ENCODE measurements at places on chromosomes 1 and 21. TPM values are rescaled to one million over a fixed set of nuclear protein-coding genes. Genes with fewer than 3 reads are reported as not detected.

The EDN2 gene
- total RNA-seq, result not detected

DNA sequence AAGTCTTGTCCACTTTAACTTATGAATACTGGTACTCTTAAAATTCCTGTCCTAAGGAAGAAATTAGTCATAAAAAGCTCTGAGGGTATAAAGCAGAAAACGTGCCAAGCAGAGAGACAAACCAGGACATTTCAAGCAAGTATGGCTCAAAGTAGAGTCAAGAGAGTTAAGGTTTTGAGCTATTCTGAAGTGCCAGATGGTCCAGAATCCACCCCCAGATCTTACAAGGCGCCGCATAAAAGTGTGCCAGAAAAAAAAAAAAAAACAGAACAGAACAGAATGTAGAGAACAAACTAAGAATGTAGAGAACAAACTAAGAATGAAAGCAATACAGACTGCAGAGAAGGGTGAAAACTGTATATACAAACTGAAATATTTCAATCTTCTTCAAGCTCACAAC, 12.5 kb downstream of the EPS15 start:
- peaks cover 37% of the 10 kb centered on the region for H3K4me1 ChIP-seq
- H3K4me3 ChIP-seq, result no peak overlapping the region
- H3K27ac ChIP-seq, result peak overlapping the region; percentile 70
- peaks cover 8% of the 10 kb centered on the region for H3K36me3 ChIP-seq

The TNFRSF4 gene
- total RNA-seq, result 1.8 TPM

DNA sequence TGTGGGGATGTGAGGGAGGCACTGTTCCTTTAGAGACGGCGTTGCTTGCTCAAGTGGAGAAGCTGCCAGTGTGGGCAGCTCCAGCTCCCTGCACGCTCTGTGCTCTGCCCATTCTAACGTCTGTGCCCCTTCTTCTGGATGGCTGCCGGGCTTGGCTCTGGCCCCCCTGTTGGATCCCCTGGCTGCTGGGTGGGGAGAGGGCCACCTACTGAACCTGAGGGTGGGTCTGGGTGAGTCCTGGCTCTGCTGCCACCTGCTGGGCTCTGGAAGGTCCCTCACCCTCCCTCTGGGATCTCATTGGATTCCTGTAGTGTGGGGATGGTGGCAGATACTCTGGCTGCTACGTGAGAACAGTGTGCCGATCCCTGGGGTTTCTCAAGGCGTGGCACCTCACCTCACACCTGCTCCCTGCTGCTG, 5.0 kb downstream of the PFKL start:
- no peak overlapping the region for H3K27ac ChIP-seq
- peak; percentile 69 for DNase-seq
- H3K36me3 ChIP-seq, result peaks cover 30% of the 10 kb centered on the region
- H3K4me3 ChIP-seq, result no peak overlapping the region
- no peaks in the 10 kb centered on the region for H3K27me3 ChIP-seq

DNA sequence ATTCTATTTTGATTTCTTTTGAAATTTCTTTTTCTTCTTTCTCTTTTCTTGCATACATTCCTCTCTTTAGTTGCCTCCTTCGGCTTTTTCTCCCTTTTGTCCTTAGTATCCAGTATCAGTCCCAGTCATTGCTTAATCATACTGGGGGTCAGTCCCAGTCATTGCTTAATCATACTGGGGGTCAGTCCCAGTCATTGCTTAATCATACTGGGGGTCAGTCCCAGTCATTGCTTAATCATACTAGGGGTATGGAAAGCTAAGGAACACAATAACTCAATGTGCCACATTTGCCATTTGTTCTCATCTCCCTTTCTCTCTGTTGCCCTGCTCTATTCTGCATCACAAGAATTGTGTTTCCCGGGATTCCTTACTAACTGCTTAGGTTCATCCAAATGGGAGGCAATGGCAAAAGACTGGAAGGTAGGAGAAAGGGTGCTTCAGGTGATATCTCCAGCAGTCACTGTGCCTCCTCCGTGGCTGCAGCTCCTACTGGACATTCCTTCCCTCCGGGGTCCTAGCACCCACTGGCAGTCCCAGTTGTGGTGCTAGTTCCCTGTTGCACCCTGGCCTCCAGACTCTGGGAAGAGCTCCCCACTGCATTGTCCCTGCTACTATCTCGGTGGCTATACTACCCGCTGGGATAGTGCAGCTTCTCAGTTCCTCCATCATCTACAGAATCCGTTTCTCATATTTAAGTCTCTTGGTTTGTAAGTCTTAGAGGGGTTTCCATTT, 32.6 kb upstream of the LAMC1 start:
- no peaks in the 10 kb centered on the region for H3K4me1 ChIP-seq
- no peak for DNase-seq
- H3K27ac ChIP-seq, result no peak overlapping the region
- no peak overlapping the region for H3K4me3 ChIP-seq

DNA sequence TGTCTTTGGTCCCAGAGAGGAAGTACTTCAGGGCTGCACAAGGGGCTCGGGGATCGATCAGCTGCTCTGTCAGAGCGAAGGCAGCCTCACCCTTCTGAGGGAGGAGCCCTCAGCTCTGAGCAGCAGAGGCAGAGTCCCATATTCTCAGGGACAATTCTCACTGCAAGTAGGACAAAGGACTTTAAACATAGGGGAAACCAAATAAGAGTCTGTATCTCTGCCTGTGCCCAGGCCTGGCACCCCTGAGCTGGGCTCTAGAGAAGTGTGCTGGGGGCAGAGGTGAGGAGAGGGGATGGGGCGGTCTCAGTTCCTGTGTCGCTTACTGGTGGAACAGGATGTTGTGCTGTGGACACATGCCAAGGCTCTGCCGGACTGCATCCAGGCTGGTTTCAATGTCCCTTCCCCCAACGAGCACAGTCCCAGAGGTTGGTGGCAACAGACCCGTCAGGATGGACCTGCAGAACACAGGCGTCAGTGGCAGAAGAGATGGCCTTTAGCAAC, 76.6 kb downstream of the ABCA4 start:
- H3K4me3 ChIP-seq, result no peak overlapping the region
- H3K4me1 ChIP-seq, result no peaks in the 10 kb centered on the region
- no peaks in the 10 kb centered on the region for H3K36me3 ChIP-seq
- no peak overlapping the region for H3K27ac ChIP-seq

The C4BPB gene
- total RNA-seq, result not detected

DNA sequence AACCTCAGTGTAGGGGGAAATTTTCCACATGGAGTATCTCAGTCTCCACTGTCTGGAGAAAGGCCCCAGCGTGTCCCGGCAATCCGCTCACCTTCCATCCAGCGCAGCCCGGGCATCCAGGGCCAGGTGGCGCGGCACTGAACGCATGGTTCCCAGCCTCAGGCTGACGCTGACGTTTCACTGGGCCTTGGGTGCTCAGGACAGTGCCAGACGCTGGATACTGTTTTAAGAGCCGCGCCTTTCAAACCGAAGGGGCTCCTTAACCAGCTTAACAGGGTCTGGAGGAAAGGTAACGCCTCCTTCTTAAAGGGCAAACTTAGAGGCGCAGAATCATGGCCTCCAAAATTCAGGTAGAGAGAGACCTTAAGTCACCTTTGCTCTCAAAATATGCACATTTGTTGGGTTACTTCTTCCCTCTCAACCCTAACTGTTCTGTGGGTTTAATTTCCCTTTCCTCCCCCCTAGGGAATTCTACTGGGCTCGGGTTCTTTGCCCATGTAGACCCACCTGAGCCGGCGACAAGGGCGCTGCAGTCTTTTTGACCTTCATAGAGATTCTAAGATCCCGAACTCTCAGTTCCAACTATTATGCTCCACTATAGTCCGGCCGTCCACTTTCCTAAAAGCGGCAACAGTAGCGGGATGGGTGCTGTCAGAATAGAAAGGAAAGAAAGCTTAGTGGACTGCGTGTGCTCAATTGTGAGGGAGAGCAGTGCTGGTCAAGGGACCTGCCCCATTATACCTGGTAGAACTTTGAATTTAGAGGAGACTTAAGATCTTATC, 3.5 kb upstream of the LHX9 start:
- no peaks in the 10 kb centered on the region for H3K36me3 ChIP-seq
- H3K4me1 ChIP-seq, result peaks cover 87% of the 10 kb centered on the region
- no peak overlapping the region for H3K27ac ChIP-seq
- H3K4me3 ChIP-seq, result no peak overlapping the region
- peak; percentile 28 for DNase-seq
- H3K27me3 ChIP-seq, result peaks cover 87% of the 10 kb centered on the region

The EPHB2 gene
- 0.17 TPM for total RNA-seq

- no peak overlapping the region for H3K27ac ChIP-seq
- DNase-seq, result no peak
- H3K4me1 ChIP-seq, result peaks cover 80% of the 10 kb centered on the region
- H3K27me3 ChIP-seq, result no peaks in the 10 kb centered on the region
Observed at GRCh38 chr1:19450811-19451515, 34.4 kb downstream of the CAPZB start.

DNA sequence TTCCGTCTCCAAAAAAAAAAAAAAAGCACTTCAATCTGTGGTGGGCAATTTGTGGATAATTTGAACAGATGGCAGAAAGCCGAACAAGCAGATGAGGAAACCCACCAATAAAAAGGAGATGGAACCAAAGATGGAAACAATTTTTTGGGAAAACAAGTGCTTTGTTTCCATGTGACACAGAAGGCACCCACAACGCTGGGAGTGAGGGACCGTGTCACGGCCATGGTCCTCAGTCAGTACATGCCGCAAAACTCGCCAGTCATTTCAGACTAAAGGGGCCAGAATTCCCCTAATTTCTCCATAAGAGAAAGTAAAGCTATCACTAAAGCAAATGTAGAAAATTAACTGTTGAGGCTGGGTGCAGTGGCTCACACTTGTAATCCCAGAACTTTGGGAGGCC, 5.0 kb downstream of the CCNL2 start:
- H3K4me3 ChIP-seq, result no peak overlapping the region
- no peak overlapping the region for H3K27ac ChIP-seq
- H3K27me3 ChIP-seq, result no peaks in the 10 kb centered on the region
- peaks cover 10% of the 10 kb centered on the region for H3K4me1 ChIP-seq
- peaks cover 76% of the 10 kb centered on the region for H3K36me3 ChIP-seq

- DNase-seq, result no peak
- H3K27me3 ChIP-seq, result no peaks in the 10 kb centered on the region
- no peaks in the 10 kb centered on the region for H3K4me1 ChIP-seq
- no peak overlapping the region for H3K27ac ChIP-seq
Observed at GRCh38 chr1:110760321-110760720, 85.6 kb upstream of the KCNA3 start.

GRCh38 chr21:36854391-36854790, 112.1 kb downstream of the HLCS start:
- H3K36me3 ChIP-seq, result no peaks in the 10 kb centered on the region
- H3K4me3 ChIP-seq, result no peak overlapping the region
- no peaks in the 10 kb centered on the region for H3K4me1 ChIP-seq
- H3K27ac ChIP-seq, result no peak overlapping the region

The FGR gene
- 57.0 TPM for total RNA-seq

DNA sequence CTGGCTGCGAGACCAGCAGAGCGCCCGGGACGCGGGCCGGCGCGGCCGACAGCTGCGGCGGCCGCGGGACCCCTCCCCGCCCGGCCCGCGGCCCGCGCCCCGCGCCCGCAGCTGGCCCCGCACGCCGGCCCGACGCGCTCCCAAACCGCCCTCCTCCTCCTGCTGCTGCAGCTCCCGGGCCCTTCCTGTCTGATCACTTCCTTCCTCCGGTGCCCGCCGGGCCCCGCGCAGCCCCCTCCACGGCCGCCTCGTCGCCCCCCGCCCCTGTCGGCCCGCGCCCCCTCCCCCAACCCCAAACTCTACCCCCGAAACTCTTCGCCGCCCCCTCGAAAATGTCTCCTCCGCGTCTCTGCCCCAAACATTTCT, 594 bp downstream of the LUZP1 start:
- peak overlapping the region; percentile 80 for H3K4me3 ChIP-seq
- no peaks in the 10 kb centered on the region for H3K36me3 ChIP-seq
- peaks cover 19% of the 10 kb centered on the region for H3K4me1 ChIP-seq
- H3K27me3 ChIP-seq, result no peaks in the 10 kb centered on the region
- H3K27ac ChIP-seq, result peak overlapping the region; percentile 32

The TSPAN2 gene
- 0.34 TPM for total RNA-seq

The RGS1 gene
- 154 TPM for total RNA-seq

DNA sequence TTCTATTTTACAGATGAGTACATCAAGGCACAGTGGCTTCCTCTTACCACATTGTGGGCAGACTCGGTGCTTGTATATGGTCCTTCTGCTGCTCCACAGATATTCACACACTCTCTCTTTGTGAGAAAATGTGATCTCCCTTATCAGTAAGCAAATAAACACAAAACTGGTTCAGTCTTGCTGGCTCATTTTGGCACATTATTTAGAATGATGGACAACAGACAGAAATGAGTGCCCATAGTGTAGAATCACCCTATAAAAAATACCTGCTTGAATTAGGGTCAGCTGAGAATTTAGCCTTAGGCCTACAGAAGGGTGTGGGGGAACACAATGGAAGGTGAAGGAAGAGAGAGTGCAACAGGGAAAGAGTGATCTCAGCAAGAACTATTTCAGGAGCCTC, 423.1 kb downstream of the HLX start:
- H3K4me3 ChIP-seq, result no peak overlapping the region
- DNase-seq, result no peak
- no peaks in the 10 kb centered on the region for H3K4me1 ChIP-seq
- no peak overlapping the region for H3K27ac ChIP-seq
- H3K36me3 ChIP-seq, result no peaks in the 10 kb centered on the region
- H3K27me3 ChIP-seq, result no peaks in the 10 kb centered on the region

The CD1E gene
- not detected for total RNA-seq

DNA sequence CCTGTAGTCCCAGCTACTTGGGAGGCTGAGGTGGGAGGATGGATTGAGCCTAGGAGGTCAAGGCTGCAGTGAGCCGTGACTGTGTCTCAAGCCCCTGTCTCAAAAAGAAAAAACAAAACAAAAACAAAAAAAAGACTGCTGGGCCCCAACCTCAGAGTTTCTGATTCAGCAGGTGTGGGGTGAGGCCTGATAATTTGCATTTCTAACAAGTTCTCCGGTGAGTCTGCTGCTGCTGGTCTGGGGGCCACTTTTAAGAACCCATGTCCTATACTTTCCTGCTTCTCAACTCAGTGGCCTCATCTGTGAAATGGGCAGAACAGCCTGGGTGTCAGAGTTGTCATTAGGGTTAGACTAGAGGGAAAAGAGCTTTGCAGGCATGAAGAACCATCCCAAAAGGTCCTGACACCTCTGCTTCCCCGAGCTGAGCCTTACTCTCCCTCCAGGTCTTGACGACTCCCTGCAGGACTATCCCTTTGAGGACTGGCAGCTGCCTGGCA, 2.8 kb downstream of the CNKSR1 start:
- H3K36me3 ChIP-seq, result no peaks in the 10 kb centered on the region
- no peaks in the 10 kb centered on the region for H3K27me3 ChIP-seq
- H3K27ac ChIP-seq, result no peak overlapping the region
- DNase-seq, result no peak
- H3K4me3 ChIP-seq, result no peak overlapping the region

- DNase-seq, result no peak
- no peaks in the 10 kb centered on the region for H3K27me3 ChIP-seq
- no peak overlapping the region for H3K4me3 ChIP-seq
- H3K4me1 ChIP-seq, result no peaks in the 10 kb centered on the region
Observed at GRCh38 chr1:41144285-41144684, 97.8 kb downstream of the SCMH1 start.

GRCh38 chr1:207823880-207824566, 72.2 kb downstream of the CD46 start:
- DNase-seq, result peak; percentile 95
- no peaks in the 10 kb centered on the region for H3K27me3 ChIP-seq
- H3K4me1 ChIP-seq, result peaks cover 80% of the 10 kb centered on the region

- H3K4me1 ChIP-seq, result no peaks in the 10 kb centered on the region
- no peaks in the 10 kb centered on the region for H3K36me3 ChIP-seq
- DNase-seq, result no peak
- H3K27ac ChIP-seq, result no peak overlapping the region
- no peaks in the 10 kb centered on the region for H3K27me3 ChIP-seq
Observed at GRCh38 chr1:82323144-82323841, 522.6 kb downstream of the ADGRL2 start.

- DNase-seq, result no peak
- H3K27me3 ChIP-seq, result no peaks in the 10 kb centered on the region
- H3K36me3 ChIP-seq, result no peaks in the 10 kb centered on the region
- H3K4me3 ChIP-seq, result no peak overlapping the region
- no peak overlapping the region for H3K27ac ChIP-seq
Observed at GRCh38 chr1:113247355-113247754, 143.0 kb upstream of the MAGI3 start.

The SLC45A1 gene
- 0.61 TPM for total RNA-seq

The MMEL1 gene
- 0.22 TPM for total RNA-seq
